ENCODE measurements at places on chromosomes 3 and 15.

GRCh38 chr15:38843736-38844590, 279.3 kb upstream of the RASGRP1 start:
- no peak for DNase-seq

DNA sequence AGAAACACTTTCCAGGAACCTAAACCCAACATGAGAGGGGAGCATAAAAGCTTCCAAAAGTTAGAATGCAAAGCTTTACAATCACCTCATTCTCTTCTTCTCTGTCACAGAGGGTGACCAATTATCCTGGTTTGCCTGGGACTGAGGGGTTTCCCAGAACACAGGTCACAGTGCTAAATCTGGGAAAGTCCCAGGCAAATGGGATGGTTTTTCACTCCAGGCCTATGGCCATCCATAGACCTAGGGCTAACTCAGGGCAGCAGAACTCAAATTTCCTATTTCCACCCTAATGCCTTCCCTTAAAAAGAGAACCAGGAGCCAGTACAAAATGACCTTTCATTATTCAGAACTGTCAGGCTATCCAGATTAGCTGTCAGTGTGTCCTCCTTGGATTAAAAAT, 77.0 kb downstream of the TM4SF4 start:
- no peak for DNase-seq

- DNase-seq: no peak
Observed at GRCh38 chr3:147906285-147906684, 497.1 kb downstream of the ZIC1 start.

DNA sequence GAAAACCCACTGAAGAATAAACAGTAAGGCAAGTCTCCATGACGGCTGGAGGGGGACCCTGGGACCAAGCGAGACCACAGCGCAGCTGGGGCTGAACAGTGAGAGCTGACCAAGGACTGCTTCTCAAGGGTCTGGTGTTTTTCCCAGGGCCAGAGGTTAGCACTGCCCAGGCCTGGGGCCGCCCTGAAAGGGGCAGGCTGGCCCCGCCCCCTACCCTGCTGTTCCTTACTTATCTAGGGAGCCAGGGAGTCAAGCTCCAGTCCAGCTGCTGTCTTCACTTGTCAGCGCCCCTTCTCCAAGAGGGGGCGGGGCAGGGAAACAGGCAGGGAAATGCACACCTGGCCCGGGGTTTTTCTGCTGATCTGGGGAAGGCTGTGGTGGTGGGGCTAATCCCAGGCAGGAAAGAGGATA, 51.6 kb upstream of the HACD2 start:
- no peak for DNase-seq

- DNase-seq: no peak
Observed at GRCh38 chr3:127625821-127626220, 3.2 kb upstream of the PODXL2 start.

DNA sequence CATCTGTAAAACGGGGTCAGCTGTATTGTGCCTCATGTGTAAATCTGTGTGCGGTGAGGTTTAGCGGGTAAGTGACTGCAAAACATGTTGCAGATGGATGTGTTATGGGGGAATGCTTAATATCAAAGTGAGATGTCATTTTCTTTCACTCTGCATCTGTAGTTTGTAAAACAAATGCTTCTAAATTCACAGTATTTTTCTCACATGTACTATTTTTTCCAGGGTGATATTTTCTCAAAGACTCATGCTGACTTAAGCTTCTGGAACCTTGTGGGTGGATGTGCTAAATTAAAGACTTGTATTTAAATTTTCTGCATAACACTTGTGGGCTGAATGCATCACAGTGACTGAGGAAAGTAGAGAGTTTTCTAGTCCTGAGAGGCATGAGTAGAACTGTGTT, 115.2 kb upstream of the TP63 start:
- no peak for DNase-seq

GRCh38 chr3:133655731-133656515, 5.8 kb downstream of the TOPBP1 start:
- DNase-seq: no peak

DNA sequence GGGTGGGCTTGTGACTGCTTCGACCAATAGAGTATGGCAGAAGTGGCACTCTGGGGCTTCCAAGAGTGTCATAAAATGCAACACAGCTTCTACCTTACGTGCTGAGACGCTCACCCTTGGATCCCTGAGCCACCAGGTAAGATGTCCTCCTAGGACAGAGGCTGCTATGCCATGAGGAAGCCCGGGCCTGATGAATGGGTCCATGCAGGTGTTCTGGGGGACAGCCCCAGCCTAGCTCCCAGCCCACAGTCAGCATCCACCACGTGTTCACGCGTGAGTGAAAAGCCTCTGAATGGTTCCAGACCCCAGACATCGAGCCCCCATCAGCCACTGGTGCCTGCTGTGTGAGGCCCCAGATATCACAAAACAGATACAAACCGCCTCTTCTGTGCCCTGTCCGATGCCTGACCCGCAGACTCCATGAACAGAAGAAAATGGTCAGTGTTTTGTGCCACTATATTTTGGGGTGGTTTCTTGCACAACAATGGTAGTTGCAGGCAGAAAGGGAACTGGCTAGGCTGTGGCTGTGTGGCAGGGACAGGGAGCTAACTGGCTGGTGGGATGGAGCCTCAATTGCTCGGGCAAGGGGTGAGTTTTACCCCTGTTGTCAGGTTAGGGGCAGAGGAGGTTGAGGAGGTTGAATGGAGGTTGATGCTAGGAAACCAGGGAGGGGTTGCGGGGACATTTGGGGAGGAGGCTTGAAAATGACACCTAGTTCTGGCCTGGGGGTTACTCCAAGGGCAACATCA, 92.2 kb downstream of the LINGO1 start:
- DNase-seq: no peak

GRCh38 chr3:96619475-96619874, 194.9 kb upstream of the EPHA6 start:
- no peak for DNase-seq

DNA sequence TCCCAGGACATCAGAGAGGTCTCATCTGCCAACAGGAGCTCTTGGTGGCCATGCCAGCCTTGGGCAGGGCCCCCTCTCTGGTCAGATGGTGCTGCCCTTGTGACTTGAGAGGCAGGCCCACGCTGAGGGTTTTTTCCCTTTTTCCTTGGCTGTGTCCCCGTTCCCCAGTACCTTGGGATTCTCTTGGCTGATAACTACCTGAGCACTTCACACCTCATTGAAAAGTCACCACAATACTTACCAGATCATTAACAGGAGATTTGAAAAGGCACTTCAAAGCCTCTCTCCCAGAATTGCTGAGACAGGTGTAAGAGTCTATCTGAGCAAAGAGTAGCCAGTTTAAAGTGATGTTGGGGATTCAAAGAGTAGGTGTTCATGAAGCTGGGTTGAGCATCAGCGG, 15.1 kb upstream of the TMEM158 start:
- peak; percentile 50 for DNase-seq

- no peak for DNase-seq
Observed at GRCh38 chr3:152318512-152318911, 49.8 kb downstream of the MBNL1 start.

- no peak for DNase-seq
Observed at GRCh38 chr15:35505809-35506208, 40.2 kb downstream of the DPH6 start.

- DNase-seq: no peak
Observed at GRCh38 chr3:71984843-71985613, 200.1 kb upstream of the PROK2 start.

DNA sequence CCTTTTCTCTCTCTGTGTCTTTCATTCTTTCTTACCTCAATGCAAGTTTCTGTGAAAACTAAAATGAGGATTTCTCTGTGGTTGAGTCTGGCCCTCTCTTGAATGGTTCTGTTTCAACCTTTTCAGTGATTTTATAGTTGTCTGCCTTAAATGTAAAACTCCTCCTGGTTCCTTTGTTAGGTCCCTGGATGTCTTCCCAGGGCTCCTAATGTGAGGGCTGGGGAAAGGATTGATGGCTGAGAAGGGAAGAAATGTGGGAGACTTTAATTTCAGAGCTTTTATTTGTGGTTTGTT, 90.6 kb upstream of the GRM7 start:
- no peak for DNase-seq

DNA sequence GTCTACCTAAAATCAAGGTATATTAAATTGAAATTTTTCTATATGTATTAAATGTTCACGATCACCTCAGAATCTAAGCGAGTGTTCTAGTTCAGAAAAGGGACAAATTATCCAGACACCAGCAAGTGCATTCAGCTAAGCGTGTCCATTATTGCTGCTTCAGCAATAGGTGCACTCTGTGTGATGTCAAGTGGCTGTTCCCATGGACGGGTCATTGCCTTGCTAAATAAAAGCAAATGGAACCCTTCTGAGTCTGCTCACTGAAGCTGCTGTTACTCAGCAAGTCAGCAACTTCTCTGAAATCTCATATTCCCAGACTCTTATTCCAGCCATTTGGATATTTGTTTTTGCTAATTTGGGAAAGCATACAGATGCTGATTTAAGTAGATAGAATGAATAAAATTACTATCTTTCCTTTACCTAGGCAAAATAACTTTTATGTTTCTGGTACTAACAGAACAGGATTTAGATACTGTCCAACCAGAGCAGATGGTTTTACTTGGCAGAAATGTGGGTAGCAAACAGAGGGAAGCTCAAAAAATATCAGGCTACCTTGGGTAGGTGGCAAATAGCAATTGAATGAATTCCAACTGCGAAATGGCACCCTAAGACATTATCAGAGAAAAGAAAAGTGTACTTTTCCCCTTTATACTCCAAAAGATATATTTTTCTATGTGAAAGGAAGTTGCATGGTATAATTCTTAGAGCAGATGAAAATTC, 407.0 kb downstream of the GAP43 start:
- no peak for DNase-seq

- no peak for DNase-seq
Observed at GRCh38 chr15:66865622-66866611, 163.9 kb downstream of the SMAD6 start.

DNA sequence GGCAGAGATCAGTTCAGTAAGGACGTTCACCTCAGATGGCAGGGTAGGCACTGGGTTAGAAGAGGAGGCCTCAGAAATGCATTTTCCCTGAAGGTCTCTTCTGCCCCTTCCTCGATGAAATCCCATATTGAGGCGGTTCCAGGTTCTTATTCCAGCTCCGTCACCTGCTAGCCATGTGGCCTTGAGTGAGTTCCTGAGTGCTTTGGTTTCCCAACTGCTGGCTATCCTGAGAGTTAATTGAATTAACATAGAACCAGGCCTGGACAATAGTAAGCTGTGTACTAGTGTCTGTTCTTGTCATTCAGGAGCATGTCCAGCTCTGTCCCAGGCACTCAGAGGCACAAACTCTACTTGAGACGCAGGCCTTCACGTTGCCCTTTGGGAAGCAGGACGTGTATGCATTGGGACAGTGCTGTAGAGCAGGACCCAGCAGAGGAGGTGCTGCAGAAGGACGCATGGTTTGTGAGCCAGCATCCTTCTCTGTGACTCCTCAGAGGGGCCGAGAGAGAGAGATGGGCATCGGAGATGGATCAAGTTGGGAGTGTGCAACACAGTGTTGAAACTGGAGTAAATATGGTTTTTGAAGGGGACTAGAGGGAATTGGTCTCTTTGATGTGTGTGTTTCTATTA, 114.2 kb downstream of the ASB7 start:
- no peak for DNase-seq

DNA sequence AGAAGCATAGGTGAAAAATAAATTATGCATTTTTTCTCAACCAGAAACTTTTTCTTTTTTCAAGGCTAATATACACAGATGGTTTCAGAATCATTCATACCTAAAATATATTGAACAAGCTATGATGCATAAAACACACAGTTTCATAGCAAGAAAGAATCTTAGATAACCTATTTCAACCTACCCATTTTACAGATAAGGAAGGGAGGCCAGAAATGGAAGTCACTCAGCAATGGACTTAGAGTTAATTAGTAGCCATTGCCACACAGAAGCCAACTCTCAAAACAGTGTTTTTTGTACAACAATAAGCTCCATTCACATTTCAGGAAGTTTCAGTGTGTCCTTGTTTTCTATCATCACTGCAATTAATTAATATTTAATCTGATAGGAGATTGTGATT, 27.5 kb upstream of the STRIT1 start:
- no peak for DNase-seq

DNA sequence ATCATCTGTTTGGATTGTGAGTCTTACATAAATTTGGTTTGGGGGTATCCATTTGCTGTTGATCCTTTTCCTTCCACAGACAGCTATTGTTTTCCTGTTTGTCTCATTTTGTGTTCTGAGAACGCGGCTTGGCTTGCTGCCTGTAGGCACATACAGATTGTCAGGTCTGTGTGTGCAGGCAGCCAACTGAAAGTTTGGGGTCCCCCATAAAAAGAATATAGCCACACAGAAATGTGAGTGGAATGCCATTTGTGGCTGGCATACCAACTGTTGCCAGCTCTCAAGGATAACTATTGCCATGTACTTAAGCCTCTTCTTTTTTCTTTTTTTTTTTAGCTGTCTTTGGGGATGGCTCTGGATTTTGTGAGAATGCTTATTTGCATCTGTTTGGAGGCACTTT, 1308.0 kb downstream of the ROBO1 start:
- no peak for DNase-seq

DNA sequence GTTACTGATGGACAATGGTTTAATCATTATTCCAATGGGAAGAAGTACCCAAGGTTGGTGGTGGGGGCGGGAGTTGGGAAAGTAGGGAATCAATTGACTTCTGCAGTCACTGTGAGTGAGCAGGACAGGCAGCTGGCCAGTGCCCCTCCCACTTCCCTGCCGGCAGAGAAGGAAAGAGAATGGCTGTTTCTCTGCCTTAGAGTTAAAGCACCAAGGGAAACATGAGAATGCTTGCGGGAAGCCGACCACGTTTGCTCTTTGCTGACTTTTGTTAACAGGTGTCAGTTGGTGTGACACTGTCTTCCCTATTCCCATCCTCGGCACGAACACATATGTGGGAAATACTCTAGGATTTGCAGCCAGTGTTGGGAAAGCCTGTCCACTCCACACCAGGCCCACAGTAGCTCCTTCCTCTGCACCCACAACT, 33.5 kb upstream of the MFSD1 start:
- no peak for DNase-seq

DNA sequence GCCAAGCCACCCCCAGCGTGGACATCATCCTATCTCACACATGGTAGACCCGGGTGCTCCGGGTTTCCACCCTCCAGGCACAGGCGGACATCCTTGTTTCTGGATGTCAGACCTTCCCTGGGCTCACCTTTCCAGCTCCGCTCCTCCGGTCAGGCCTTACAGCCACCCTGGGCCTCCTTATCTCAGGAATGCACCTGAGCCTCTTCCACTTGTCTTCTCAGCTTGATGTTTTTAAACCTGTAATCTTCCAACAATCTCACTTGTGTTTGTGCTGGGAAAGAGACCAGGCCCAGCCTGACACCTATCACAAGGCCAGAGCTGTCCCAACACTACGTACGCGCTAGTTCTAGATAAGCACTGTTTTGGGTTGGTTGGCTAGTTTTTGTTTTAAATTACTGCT, 53.9 kb downstream of the NIPA2 start:
- no peak for DNase-seq

DNA sequence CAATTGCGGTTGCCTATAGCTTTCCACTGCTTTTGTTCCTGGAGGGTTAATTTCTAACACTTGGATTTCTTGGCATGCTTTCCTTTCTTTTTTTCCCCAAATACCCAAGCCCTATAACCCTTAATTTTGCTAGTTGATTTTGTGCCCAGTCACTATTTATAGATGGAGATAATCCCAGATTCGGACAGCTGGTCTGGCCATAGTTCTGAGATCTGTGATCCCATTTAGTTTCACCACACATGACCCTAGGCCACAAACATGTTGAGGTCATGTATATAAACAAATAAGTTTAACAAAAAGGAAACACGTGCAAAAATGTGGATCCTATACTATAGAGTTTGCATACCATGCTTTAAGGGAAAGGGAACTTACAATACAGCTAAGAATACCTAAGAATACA, 111.4 kb downstream of the ZMAT3 start:
- DNase-seq: no peak
